Testis (tissue), 5 donors: ENCODE measurements at places on chromosomes 6 and 20. TPM values are rescaled to one million over a fixed set of nuclear protein-coding genes. Genes with fewer than 3 reads are reported as not detected.

DNA sequence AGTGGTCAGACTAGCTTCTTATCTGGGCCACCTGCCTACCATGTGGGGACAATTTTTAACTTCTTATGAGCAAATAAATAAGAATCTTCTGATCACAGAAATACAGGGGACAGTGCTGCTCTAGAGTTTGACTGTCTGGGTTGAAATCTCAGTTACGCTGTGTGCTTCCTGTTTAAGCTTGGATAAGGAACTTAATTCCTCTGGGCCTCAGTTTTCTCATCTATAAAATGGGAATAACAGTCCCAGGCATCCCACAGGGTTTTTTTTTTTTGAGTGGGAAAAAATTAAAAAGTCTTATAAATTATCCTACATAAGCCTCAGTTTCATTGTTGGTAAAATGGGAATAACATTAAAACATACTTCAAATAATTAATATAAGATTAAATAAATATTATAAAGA lies 340.9 kb downstream of the ESR1 start:
- no peaks in the 10 kb centered on the region for H3K36me3 ChIP-seq
- no peaks in the 10 kb centered on the region for H3K27me3 ChIP-seq
- no peak overlapping the region for H3K4me3 ChIP-seq
- DNase-seq, result no peak
- no peak overlapping the region for H3K27ac ChIP-seq
- H3K4me1 ChIP-seq, result peaks cover 8% of the 10 kb centered on the region

The LBP gene
- total RNA-seq, result 1.2 TPM

The GRM1 gene
- total RNA-seq, result 5.6 TPM

DNA sequence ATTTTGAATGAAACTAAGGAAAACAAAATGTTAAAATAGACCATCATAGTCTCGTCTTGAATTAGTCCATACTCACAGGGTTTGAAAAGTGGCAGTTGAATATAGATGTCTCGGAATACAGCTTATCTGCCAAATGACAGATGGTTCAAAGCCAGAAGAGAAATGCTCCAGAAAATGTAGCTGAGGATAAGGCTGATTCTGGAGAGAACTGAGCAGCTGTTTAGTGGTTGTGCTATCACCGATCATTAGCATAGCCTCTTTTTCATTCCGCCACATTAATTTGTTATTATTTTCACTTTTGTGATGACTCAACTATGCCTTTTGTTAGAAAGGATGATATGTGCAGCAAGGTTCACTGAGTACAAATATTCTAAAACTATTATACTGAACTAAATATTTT lies 390.2 kb upstream of the MAN1A1 start:
- H3K36me3 ChIP-seq, result no peaks in the 10 kb centered on the region
- no peak overlapping the region for H3K27ac ChIP-seq
- H3K4me3 ChIP-seq, result no peak overlapping the region
- H3K4me1 ChIP-seq, result no peaks in the 10 kb centered on the region

DNA sequence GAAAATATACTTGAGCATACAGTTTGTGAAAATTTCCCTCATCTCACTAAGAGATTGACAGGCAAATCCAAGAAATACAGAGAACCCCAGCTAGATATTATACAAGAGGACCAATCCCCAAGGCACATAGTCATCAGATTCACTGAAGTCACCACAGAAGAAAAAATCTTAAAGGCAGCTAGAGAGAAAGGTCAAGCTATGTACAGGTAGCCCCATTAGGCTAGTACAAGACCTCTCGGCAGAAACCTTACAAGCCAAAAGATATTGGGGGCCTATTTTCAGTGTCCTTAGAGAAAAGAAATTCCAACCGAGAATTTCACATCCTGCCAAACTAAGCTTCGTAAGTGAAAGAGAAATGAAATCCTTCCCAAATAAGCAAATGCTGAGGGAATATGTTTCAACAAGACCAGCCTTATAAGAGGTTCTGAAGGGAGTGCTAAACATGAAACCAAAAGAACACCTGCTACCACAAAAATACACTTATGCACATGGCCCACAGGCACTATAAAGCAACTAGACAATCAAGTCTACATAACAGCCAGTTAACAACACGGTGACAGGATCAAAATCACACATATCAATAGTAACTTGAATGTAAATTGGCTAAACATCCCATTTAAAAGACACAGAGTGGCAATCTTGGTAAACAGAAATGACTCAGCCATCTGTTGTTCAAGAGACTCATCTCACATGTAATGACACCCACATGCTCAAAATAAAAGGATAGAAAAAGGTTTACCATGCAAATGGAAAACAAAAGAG lies 96.3 kb downstream of the FHL5 start:
- no peaks in the 10 kb centered on the region for H3K36me3 ChIP-seq
- no peak for DNase-seq
- no peaks in the 10 kb centered on the region for H3K27me3 ChIP-seq
- H3K27ac ChIP-seq, result no peak overlapping the region
- no peaks in the 10 kb centered on the region for H3K4me1 ChIP-seq

- peaks cover 3% of the 10 kb centered on the region for H3K4me1 ChIP-seq
- H3K27me3 ChIP-seq, result no peaks in the 10 kb centered on the region
- H3K4me3 ChIP-seq, result no peak overlapping the region
- H3K27ac ChIP-seq, result no peak overlapping the region
- H3K36me3 ChIP-seq, result no peaks in the 10 kb centered on the region
- DNase-seq, result no peak
Measured at GRCh38 chr6:113643407-113643770, 213.8 kb upstream of the MARCKS start.

DNA sequence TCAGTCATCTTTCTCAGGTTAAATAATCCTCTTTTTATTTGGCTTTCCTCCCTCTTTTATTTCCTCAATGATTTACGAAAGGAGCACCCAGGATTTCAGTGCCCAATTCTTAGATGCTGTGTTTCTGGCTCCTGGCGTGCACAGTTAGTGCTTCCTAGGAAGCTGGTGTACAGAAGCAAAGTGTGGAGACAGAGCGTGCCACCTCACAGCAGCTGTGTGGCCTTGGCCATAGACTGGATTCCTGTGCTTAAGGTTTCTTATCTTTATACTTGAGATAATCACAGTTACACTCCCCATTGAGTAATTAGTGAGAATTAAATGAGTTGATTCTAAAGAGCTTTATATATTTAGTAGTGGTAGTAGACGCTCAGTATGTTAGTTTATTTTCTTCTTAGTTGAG lies 39.7 kb upstream of the GJA1 start:
- no peaks in the 10 kb centered on the region for H3K4me1 ChIP-seq
- peak; percentile 26 for DNase-seq
- no peaks in the 10 kb centered on the region for H3K27me3 ChIP-seq
- no peak overlapping the region for H3K27ac ChIP-seq

The RIMS4 gene
- 72.1 TPM for total RNA-seq

DNA sequence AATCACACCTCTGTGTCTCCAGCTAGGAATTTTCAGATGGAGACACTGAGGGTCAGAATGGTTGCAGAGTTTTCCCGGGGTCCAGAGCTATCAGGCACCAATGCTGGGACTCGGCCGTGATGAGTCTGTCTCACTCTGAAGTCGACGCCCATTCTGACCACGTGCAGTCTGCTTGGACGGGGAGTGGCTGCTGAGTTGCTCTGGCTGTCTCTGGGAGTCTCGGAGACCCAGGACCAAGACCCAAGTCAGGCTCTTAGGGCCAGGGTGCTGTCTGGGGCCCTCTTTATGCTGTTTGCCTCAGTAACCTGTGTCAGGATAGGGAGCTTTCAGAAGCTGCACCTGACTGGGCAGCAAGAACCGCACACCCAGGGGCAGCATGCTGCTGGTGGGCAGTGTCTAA lies 4.6 kb downstream of the IP6K3 start:
- H3K27ac ChIP-seq, result no peak overlapping the region
- no peaks in the 10 kb centered on the region for H3K36me3 ChIP-seq
- no peak overlapping the region for H3K4me3 ChIP-seq
- DNase-seq, result no peak
- peaks cover 4% of the 10 kb centered on the region for H3K4me1 ChIP-seq

- H3K27ac ChIP-seq, result no peak overlapping the region
- H3K27me3 ChIP-seq, result no peaks in the 10 kb centered on the region
- H3K4me1 ChIP-seq, result peaks cover 12% of the 10 kb centered on the region
Measured at GRCh38 chr20:62127799-62128198, 5.5 kb downstream of the LSM14B start.

The DLK2 gene
- 1.9 TPM for total RNA-seq

DNA sequence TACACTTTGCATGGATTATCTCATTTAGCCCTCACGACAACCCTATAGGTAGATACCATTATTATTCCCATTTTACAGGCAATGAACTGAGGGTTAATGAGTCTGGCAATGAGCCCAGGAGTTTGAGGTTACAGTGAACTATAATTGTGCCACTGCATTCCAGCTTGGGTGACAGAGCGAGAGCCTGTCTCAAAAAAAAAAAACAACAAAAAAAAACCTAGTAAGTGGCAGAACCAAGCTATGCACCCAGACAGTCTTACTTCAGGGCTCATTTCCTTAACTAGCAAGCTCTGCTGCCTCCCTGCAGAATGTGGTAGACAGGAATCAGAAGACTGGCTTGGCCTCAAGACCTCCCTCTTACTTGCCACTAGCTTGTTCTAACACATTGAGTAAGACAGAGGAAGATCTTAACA lies 71.9 kb upstream of the RREB1 start:
- DNase-seq, result no peak
- no peaks in the 10 kb centered on the region for H3K27me3 ChIP-seq
- no peaks in the 10 kb centered on the region for H3K4me1 ChIP-seq

DNA sequence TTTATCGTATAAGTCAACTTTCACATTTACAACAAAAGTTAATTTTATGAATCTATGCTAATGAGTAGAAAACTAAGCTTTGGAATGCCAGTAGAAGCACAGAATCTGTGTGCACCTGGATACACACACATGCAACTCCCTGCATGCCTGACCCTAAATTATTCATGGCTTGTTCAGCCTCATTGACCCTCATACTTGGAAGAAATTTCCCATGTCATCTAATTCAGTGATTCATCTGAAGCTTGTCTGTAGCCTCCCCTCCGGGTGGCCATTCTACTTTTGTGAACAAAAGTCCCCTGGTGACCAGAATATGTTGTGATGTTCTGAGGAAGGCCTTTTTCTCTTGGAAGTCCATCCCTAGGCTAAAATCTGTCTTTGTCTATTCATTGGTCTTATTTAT lies 1078.4 kb downstream of the KIF16B start:
- no peak overlapping the region for H3K27ac ChIP-seq
- no peaks in the 10 kb centered on the region for H3K27me3 ChIP-seq
- DNase-seq, result no peak
- no peaks in the 10 kb centered on the region for H3K4me1 ChIP-seq
- no peak overlapping the region for H3K4me3 ChIP-seq

GRCh38 chr6:75282706-75283105 lies 1.9 kb downstream of the TMEM30A start:
- no peak for DNase-seq
- H3K36me3 ChIP-seq, result no peaks in the 10 kb centered on the region
- peaks cover 11% of the 10 kb centered on the region for H3K4me1 ChIP-seq

DNA sequence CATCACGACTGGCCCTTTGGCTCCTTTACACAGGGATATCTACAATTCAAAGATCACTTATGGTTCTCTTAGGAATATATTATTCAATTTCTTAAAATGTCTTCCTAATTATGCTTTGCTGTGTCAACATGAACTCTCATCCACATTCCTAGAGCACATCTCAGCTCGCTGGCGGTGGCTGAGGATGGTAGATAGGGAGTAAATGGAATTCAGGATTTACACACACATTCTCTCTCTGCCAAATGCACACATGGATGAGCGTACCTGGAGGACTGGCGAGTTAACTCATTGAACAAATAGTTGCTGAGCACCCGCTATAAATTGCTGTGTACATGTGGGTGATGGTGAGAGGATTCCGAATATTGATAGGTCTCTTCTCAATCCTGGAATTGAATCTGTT lies 4.8 kb upstream of the MRPS10 start:
- no peak overlapping the region for H3K4me3 ChIP-seq
- H3K27me3 ChIP-seq, result no peaks in the 10 kb centered on the region
- H3K36me3 ChIP-seq, result no peaks in the 10 kb centered on the region
- H3K27ac ChIP-seq, result no peak overlapping the region

DNA sequence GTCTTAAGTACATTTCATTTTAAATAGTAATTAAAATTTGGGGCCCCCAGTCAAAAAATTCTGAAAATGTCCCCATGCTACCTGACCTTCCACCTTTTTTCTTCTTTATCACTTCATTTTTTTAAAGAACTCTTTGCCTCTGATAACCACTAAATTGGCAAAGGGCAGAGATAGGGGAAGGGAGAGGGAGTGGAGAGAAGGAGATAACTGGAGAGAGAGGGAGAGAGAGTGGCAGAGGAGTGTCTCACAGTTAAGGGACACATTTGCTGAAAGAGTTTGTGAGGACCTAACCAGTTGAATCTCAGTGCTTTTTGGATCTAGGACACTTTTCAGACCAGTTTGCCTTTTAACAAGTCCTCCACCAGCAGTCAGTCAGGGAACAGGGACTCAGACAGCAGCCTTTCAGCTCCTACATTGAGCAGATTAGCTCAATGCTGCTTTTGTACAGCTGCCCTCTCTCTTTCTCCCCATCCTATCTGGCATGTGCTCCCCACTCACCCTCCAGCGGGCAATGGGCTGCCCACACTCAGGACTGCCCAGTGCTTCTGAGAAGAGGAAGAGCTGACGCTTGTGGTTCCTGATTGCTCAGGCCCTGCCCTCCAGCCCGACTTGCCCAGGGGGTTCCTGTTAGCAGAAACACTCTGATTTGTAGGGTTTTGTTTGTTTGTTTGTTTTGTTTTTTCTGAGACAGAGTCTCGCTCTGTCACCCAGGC lies 14.4 kb downstream of the ARMC2 start:
- peak; percentile 51 for DNase-seq
- no peak overlapping the region for H3K4me3 ChIP-seq
- no peaks in the 10 kb centered on the region for H3K27me3 ChIP-seq
- H3K27ac ChIP-seq, result peak overlapping the region; percentile 21
- H3K4me1 ChIP-seq, result peaks cover 14% of the 10 kb centered on the region

DNA sequence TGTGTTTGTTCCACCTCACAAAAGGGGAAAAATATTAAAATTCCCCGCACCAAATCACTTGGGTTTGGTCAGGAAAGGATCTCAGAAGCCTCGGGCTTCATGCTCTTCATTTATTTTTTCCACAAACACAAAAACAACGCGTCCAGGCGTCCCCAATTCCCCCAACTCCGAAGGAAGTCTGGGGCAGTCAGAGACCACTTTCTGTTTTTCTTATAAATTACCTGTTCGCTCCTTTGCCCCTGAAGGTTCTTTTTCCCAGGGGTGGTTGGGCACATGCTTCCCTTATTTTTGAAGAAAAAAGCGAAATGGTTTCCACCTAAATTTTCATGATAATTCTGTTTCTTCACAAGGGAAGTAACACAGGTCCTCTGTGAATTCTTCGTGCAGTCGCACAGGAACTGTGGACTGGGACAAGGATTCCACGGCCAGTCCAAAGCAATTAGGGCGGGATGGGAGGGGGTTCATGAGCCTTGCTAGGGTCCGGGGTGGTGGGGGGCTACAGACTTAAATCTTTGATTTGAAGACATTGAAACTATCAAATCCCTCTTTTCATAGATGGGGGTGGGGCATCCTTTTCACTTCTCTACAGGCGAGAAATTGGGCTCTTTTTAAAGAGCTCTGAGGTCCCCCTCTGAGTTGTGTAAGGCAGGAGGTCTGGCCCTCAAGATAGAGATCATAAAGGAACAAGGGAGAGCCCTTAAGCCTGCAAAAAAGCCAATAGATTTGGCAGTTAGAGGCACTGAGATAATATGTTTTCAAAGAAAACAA lies 30.5 kb upstream of the HFE start:
- H3K27ac ChIP-seq, result peak overlapping the region; percentile 94
- H3K27me3 ChIP-seq, result no peaks in the 10 kb centered on the region
- H3K36me3 ChIP-seq, result no peaks in the 10 kb centered on the region
- DNase-seq, result peak; percentile 53
- no peaks in the 10 kb centered on the region for H3K4me1 ChIP-seq
- peak overlapping the region; percentile 68 for H3K4me3 ChIP-seq
